ENCODE measurements at places on chromosomes 16 and 17.

- no peak for DNase-seq
Observed at GRCh38 chr17:28345419-28346198, 10.0 kb downstream of the TNFAIP1 start.

DNA sequence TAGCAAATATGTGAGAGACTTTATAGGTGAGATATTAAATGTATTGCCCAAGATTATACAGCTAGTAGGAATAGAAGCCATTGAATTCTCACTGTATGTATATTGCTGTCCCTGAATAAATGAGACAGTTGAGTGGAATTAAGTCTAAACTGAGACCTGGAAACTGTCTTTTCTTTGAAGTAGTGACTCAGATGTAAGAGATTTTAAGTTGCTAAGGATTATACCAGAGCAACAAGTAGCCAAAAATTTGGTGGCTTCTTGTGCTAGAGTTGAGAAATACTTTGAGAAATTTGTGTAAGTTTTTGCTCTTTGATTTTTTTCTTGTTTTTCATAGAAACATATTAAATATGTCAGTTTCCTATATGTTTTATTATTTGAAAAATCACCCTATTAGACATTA lies 58.7 kb downstream of the TANC2 start:
- DNase-seq: no peak

- no peak for DNase-seq
Observed at GRCh38 chr16:85983606-85984230, 84.8 kb downstream of the IRF8 start.

- DNase-seq: no peak
Observed at GRCh38 chr16:31331807-31332301, 23.1 kb upstream of the ITGAX start.

- no peak for DNase-seq
Observed at GRCh38 chr16:48287239-48287638, 39.9 kb upstream of the ABCC11 start.

DNA sequence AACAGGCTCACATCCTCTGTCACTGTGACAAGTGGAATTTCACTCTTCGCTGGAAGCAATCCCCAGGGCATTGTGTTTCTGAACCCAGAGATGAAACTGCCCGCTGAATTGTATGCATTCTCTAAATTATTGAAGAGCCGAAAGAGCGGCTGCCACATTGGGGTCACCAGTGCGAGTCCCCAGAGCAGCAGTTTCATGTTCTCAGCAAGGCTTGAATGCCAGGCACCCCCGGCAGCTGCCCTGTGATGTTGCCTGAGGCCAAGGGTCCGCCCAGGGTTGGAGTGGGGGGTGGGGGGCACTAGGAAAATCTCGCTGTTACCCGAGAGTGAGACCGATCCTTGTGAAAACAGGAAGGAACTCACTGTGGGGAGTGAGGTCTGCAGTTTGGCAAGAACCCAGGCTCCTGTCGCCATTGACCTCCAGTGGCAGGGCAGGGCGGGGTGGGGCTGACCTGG lies 20.7 kb upstream of the BCAR1 start:
- no peak for DNase-seq

All from AG04449 (cell line).